ENCODE measurements at places on chromosomes 5 and 9. TPM values are rescaled to one million over a fixed set of nuclear protein-coding genes. Genes with fewer than 3 reads are reported as not detected.

CCNG1 gene
- polyA plus RNA-seq, result 158 TPM

DNA sequence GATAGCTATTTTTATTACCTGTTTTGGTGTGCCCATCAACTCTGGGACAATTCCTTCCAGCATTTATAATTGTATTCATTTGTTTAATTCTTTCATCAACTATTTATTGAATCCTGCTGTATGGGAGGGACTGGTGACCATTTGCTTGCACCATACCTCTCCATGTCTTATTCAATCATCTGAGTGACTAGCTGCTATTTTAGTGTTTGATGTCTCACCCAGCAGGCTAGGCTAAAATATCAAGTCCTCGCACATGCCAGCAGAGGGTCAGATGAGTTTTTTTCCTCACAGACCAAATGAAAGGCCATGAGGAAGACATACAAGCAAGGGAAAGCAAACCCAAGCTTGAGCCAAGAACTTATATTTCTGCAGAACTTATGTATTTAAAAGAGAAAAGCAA lies 63.9 kb downstream of the CETN3 start:
- H3K36me3 ChIP-seq, result no peaks in the 10 kb centered on the region
- H3K4me1 ChIP-seq, result no peaks in the 10 kb centered on the region
- no peak for DNase-seq
- H3K27me3 ChIP-seq, result no peaks in the 10 kb centered on the region
- H3K4me3 ChIP-seq, result no peak overlapping the region

NXNL2 gene
- polyA plus RNA-seq, result 3.1 TPM

- DNase-seq, result no peak
- H3K27me3 ChIP-seq, result no peaks in the 10 kb centered on the region
- no peak overlapping the region for H3K4me3 ChIP-seq
- H3K4me1 ChIP-seq, result peaks cover 9% of the 10 kb centered on the region
- no peaks in the 10 kb centered on the region for H3K36me3 ChIP-seq
Observed at GRCh38 chr5:72443883-72444282, 63.3 kb downstream of the ZNF366 start.

- no peak overlapping the region for H3K27ac ChIP-seq
- H3K27me3 ChIP-seq, result no peaks in the 10 kb centered on the region
- H3K4me1 ChIP-seq, result peaks cover 6% of the 10 kb centered on the region
- DNase-seq, result no peak
- peak overlapping the region; percentile 90 for H3K4me3 ChIP-seq
- no peaks in the 10 kb centered on the region for H3K36me3 ChIP-seq
Observed at GRCh38 chr5:127031147-127031862, 947 bp upstream of the MARCHF3 start.

SUB1 gene
- polyA plus RNA-seq, result 91.9 TPM

GRCh38 chr5:160926428-160926827 lies 74.4 kb upstream of the ATP10B start:
- no peaks in the 10 kb centered on the region for H3K36me3 ChIP-seq
- H3K4me1 ChIP-seq, result no peaks in the 10 kb centered on the region
- H3K27me3 ChIP-seq, result no peaks in the 10 kb centered on the region

Data from ovary (tissue), 10 donors.